Cardiac ventricle fibroblast (primary cell): ENCODE measurements at places on chromosomes 5 and 9. TPM values are rescaled to one million over a fixed set of nuclear protein-coding genes. Genes with fewer than 3 reads are reported as not detected.

The ARHGEF37 gene
- total RNA-seq = 2.2 and 2.7 TPM in 2 replicates

The EIF4E1B gene
- not detected in 2 replicates for total RNA-seq

The FAM120AOS gene
- total RNA-seq = 25.0 and 25.2 TPM in 2 replicates

The TAF7 gene
- total RNA-seq = 47.1 and 52.2 TPM in 2 replicates

The NAIP gene
- total RNA-seq = 2.9 and 4.4 TPM in 2 replicates

The SKIC3 gene
- 48.0 and 49.3 TPM in 2 replicates for total RNA-seq
